ENCODE measurements at places on chromosomes 2 and 18.

- DNase-seq, result no peak
Observed at GRCh38 chr2:191217580-191217979, 27.6 kb upstream of the MYO1B start.

GRCh38 chr18:79403723-79404566, 8.2 kb downstream of the NFATC1 start:
- no peak for DNase-seq

DNA sequence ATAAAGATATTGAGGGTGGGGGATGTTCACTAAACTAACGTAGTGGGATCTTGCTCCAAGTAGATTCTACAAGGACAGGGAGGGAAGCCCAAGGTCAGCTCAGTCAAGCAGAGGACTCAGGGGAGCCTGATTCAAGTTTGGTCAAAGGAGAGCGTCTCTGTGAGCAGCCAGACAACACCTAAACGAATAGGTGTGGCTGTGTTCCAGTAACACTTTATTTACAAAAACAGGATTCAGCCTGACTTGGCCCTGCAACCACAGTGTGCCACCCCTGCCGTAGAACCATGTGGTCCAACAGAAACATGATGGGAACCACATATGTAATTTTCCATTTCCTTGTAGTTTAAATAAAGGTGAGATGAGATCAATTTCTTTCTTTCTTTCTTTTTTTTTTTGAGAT, 18.1 kb upstream of the FZD5 start:
- no peak for DNase-seq

GRCh38 chr2:228039752-228040534, 141.5 kb downstream of the SPHKAP start:
- peak; percentile 9 for DNase-seq

- no peak for DNase-seq
Observed at GRCh38 chr18:67135981-67136380, 380.5 kb downstream of the DSEL start.

- DNase-seq, result no peak
Observed at GRCh38 chr2:206387808-206388207, 55.5 kb upstream of the ADAM23 start.

GRCh38 chr2:138777996-138778395, 2.2 kb downstream of the NXPH2 start:
- DNase-seq, result peak; percentile 7

- no peak for DNase-seq
Observed at GRCh38 chr2:172231508-172231907, 128.8 kb upstream of the DLX2 start.

DNA sequence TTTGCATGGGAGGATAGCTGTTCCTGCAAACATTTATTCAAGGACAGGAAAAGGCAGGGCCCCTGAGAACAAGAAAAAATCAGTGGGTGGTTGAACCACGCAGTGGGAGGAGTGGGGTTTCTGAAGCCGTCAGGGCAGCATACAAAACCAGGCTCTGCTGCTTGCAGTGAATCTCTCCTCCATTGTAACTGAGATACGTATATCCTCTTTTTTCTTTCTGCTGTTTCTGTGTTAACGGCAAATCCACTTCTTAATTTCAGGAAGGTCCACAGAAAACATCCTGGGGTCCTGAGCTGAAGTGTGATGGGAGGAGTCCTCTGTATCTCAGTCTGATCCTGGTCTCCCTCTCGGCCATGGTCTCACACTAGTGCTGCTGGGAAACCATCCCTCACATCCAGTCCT, 27.2 kb upstream of the KCNF1 start:
- DNase-seq, result no peak

- no peak for DNase-seq
Observed at GRCh38 chr2:217482056-217482710, 520.6 kb downstream of the TNS1 start.

GRCh38 chr18:44887227-44887631, 206.5 kb downstream of the SETBP1 start:
- peak; percentile 73 for DNase-seq

GRCh38 chr2:212915121-212915782, 236.2 kb downstream of the IKZF2 start:
- peak; percentile 40 for DNase-seq

- no peak for DNase-seq
Observed at GRCh38 chr2:98882368-98882767, 53.7 kb downstream of the CRACDL start.

DNA sequence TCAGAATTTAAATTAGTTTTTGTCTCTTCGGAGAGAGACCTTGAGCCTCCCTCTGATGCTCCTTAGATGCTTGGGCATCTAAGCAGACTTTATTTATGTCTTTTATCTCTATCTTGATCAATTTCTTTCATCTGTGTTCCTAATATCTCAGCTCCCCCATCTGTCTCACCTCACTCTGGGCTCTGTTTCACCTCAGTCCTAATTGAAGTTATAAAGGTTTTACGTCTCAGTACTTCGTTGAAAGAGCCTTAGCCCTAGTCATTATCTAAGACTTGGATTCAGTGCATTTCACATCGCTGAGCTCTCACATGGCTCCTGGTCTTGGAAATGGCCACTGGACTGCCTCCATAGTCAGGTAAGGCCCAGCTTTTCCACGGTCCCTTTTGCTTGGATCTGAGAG, 13.8 kb upstream of the CTLA4 start:
- no peak for DNase-seq

DNA sequence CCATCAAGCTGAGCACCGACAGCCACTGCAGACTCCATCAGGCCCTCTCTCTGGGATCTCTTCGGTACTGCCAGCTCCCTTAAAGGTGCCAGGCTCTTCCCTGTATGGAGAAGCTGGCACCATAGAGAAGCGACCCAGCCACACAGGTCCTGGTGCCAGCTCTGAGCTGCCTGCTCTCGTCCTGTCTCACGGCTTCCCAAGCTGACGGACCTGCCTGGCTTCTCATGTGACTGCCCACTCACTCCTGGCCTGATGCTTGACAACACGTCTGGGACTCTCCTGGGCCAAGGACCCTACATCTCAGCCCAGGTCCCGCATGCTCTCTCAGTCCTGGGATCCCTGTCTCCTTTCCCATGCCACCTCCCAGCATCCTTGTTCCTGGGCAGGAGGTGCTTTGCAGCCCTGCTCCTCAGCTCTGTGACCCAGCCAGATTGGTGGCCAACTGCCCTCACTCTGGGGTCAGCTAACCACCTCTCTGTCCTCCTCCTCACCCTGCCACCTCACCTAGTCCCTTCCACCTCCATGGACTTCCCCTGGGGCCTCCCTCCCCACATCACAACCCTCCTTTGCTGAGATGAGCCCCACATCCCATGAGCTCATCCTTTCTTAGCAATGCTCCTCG, 12.5 kb upstream of the ATOH8 start:
- no peak for DNase-seq

DNA sequence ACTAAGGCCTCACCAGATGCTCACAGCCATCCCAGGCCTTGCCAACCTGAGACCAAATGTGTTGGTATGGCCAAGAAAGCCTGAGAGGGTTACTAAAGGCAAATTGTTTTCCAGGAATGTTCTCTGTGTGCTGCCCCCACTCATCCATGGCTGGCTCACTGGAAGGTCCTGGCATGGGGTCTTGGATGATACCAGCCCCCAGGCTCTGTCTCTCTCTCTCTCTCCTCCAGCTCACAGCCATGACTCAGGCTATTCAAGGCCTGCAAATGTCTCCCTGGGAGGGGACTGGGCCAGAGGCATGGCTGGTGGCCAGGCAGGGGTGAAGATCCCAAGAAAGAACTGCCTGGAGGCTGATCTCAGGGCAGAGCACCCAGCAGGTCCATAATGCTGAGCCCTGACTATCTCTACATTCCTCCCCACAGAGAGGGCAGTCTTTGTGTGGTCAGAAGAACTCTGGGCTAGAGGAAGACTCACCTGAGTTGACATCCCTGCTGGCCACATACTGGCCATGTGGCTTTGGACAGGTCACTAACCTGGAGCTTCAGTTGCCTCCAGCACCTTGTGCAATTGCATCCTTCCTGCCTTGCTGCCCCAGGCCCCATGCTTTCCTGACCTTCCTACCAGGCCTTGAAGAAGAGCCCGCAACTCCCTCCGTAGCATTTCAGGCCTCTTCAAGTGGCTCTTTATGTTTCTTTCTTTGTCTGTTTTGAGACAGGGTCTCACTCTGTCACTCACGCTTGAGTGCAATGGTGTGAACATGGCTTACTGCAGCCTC, 150.4 kb downstream of the ZFP36L2 start:
- DNase-seq, result no peak

GRCh38 chr18:8889489-8889888, 184.1 kb downstream of the MTCL1 start:
- peak; percentile 45 for DNase-seq

- DNase-seq, result no peak
Observed at GRCh38 chr2:68663371-68664156, 20.2 kb downstream of the PROKR1 start.

GRCh38 chr2:28904295-28904694, 9.8 kb downstream of the WDR43 start:
- DNase-seq, result peak; percentile 76

DNA sequence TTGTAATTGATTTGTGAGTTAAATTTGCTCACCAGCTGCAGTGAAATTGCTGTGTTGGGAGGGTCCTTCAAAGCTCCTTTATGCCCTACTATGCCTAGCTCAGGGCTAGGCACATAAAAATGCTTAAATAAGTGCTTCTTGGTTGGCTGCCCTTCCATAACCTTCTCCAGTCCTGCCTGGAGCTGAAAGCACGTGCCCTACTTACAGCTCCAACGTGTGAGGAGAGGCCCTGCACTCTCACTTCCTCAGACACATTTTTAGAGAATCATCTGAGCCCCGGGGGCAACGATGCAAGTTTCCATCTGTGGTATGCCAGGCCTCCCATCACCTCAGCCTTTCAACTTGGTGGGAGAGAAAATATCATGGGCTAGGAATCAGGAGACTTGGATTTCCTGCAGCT, 202.7 kb downstream of the BCL11A start:
- no peak for DNase-seq

GRCh38 chr18:57128220-57128932, 18.5 kb upstream of the BOD1L2 start:
- no peak for DNase-seq

DNA sequence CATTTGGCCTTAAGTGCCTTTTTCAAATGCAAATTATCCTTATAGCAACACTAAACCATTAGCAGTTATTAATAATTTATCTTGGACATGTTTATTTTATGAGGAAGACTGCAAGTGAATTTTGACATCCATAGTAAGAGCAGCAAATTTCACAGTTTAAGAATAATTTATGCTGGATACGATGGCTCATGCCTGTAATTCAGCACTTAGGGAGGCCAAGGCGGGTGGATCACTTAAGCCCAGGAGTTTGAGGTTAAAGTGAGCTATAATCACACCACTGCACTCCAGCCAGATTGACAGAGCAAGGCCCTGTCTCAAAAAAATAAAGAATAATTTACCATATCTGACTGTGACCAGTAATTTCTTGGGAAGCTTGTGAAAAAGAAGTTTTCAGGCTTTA, 286.2 kb downstream of the TMX3 start:
- DNase-seq, result no peak

GRCh38 chr2:206531996-206532543, 88.7 kb downstream of the ADAM23 start:
- no peak for DNase-seq

GRCh38 chr2:160700021-160700814, 206.6 kb upstream of the RBMS1 start:
- no peak for DNase-seq

GRCh38 chr2:160087854-160088745, 25.7 kb upstream of the PLA2R1 start:
- no peak for DNase-seq

GRCh38 chr18:46917803-46918600, 600 bp downstream of the KATNAL2 start:
- DNase-seq, result no peak

DNA sequence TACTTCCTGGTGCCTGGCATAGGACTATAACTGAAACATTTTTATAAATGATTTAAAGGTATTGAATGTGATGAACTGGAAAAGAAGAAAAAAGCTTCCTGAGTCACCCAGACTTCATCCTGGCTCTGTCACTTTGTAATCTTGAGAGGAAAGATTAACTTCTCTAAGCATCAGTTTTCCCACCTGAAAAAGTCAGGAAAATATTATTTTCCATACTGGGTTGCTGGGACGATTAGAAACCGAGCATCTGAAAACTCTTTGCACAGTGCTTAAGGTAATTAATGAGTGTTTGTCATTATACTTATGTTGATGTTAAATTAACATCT, 71.8 kb downstream of the FMNL2 start:
- no peak for DNase-seq

GRCh38 chr18:56377231-56377630, 261.2 kb downstream of the TXNL1 start:
- DNase-seq, result no peak

- no peak for DNase-seq
Observed at GRCh38 chr2:4420032-4420431, 716.7 kb downstream of the DCDC2C start.

DNA sequence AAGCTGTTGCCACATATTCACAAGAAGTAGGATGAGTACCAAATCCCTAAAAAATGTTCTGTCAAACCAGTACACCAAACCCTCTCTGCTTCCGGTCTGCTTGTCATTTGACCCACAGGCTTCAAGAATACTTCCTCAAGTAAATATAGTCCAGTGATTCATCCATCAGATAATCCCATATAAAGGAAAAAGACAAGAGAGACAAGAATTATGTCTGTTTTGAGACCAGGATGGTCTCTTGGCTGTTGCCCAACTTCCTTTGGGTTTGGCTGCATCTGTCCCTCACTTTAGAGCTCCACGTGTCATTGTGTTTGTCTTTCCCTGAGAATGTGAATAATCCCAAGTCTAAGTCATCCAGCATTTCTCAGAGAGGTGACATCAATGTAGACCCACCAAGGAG, 91.5 kb upstream of the NRP2 start:
- no peak for DNase-seq

DNA sequence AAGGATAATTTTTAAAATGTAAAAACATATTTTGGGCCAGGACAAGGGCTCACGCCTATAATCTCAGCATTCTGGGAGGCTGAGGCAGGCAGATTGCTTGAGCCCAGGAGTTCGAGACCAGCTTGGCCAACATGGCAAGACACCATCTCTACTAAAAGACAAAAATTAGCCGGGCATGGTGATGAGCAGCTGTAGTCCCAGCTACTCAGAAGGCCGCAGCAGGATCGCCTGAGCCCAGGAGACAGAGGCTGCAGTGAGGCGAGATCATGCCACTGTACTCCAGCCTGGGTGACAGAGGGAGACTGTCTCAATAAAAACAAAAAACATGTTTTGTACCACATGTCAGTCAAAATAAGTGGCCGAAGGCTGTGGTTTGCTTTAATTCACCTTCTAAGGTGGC, 122.5 kb downstream of the HDAC4 start:
- no peak for DNase-seq

GRCh38 chr2:102632380-102633175, 13.2 kb downstream of the SLC9A2 start:
- no peak for DNase-seq

DNA sequence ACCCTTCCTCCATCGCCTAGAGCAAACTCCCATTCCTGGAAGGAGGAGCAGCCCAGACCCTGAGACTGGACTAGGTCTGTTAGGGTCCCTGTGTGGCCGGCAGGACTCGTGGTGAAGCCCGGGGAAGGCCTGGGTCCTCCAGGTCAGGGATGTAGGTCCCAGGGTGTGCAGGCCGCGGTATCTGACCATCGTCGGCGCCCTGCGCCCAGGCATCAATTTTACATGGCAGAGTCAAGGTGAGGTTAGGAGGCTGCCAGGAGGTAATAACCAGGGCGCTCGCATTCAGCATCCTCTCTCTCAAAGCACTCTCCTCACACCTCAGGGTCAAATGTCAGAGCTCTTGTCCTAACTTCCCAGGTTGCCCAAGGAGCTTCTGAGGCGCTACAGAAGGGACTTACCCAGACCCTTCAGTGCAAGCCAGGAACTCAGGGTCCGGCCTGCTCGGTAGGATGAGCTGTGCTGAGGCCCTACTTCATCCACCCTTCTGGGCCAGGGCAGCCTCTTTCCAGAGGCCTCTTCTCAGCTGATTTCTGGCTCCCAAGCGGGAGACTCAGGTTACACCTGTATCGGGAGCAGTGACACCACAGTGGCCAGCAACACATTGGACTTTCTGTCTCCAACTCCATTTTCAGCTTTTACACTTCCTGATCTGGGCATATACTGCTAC, 628 bp downstream of the SH2D6 start:
- no peak for DNase-seq
